ENCODE measurements at places on chromosomes 3 and 15.
A peak's percentile ranks its signal among the peaks of the same experiment; 100 is the strongest.

DNA sequence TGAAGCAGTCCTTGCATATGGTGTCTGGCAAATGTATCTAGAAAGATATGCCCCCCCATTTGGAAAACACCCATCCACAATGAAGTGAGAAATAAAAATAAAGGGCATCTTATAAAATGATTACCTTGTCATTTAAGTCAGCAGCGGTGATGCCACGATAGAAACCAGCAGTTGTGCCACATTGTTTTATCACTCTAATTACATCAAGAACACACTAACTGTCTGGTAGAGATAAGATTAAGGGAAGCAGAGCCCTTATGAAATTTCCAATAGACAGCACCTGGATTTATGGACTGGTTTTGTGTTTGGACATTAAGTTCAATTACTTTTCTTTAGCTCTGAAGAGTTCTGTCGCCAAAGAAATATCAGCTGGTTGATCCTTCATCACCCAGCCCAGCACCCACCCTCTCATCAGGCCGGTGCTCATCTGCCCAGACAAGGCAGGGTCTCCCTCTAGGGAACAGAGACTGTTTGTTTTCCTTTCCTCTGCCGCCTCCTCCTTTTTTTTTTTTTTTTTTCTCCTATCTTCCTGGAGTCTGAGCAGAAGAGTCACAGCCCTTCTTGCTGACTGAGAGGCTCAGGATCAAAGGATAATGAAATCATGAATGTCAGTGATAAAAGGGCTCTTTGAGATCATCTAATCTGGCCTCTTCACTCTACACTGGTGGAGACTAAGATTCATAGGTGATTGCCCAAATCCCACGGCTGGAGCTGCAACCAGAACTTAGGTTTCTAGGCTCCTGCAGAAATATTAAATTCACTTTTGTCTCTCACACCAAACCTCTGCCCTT is 464.1 kb downstream of the NTRK3 start:
- no peak for DNase-seq

- DNase-seq: no peak
Measured at GRCh38 chr3:32003380-32003779, 21.8 kb downstream of the ZNF860 start.

DNA sequence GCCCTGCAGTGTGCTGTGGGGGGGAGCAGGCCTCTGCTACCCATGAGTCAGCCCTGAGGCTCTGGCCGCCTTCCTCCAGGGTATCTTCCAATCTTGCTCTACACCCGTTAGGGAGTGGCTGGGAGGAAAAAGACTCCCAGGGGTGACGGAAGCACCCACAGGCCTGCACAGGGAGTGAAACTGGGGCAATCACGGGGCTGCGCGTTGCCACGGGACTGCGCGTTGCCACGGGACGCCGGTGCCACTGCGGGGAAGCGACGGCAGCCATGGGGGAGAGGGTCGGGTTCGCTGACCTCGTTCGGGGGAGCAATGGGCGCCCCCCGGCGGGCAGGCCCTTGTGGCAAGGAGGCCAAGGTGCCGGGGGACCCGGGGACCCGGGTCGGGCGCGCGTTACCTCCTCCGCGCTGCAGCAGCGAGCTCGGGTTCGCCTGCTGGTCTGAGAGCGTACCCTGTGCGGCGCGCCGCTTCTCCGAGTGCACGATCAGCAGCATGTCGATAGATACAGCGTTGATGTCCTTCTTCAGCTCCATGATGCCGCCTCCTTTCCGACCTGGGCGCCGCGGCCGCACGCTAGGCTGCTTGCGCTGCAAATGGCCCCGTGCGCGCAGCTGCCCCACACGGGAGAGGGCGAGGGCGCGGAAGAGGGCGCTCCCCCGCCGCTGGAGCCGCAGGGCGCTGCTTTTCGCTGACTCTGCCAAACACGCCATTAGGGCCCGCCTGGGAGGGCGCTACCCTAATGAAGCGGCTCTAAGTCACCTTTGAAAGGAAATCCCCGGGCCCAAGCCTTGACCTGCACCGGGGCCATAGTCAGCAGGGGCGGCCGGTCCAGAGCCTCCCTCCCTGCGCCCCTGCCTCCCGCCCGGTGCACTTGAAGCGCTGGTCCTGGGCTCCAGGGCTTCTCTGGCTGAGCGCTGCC is at the start of gene KY:
KY (minus strand) TSS at position 592 of the 916 bp plus-strand sequence; CDS start at position 530, 62 bp downstream.
- no peak for DNase-seq

DNA sequence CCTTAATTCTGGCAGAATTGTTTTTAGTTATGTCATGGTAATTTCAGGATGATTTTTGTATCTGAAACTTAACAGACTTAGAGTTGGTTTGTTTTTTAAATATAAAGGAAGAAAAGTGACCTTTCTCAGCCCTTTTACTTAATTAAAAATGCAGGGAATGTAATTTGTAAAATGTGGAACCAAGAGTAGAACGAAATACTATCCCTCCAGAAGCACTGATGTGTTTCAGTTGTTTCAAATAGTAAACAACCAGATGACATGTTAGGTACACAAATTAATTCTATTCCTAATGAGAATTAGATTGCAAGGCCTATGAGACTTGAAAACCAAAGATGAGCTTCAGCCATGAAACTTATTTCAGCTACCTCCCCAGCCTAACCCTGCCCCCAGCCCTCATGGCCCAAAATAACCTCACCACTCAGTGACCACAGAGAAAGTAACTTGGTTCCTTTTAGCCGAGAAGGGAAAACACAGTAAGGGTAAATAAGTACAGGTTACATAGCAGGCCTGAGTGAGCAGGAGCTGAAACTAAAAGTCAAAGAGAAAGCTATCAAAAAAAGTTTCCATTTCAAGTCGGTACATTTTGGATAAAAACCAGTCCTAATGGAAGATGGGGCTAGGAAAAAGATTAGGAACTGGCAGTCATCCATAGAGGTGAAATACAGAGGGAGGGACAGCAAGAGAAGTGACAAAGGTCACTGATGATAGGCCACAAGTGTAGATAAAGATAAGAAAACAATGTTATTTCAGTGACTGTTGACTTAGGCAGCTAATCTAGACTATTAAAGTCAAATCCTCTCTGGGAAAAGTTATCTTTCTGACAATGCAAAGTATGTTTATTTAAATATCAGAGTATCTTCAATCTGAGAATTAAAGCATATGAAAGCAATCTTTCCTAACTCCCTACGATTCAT is 23.2 kb downstream of the SENP8 start:
- no peak for DNase-seq

GRCh38 chr3:190414297-190414696 is 26.3 kb downstream of the CLDN16 start:
- DNase-seq: no peak

GRCh38 chr3:145490088-145491048 is 670.6 kb downstream of the PLOD2 start:
- DNase-seq: no peak

GRCh38 chr3:102161384-102162006 is 273.3 kb upstream of the ZPLD1 start:
- DNase-seq: no peak

- no peak for DNase-seq
Measured at GRCh38 chr3:106337116-106337515, 468.3 kb upstream of the CBLB start.

- DNase-seq: no peak
Measured at GRCh38 chr3:65888196-65888595, 150.5 kb downstream of the MAGI1 start.

DNA sequence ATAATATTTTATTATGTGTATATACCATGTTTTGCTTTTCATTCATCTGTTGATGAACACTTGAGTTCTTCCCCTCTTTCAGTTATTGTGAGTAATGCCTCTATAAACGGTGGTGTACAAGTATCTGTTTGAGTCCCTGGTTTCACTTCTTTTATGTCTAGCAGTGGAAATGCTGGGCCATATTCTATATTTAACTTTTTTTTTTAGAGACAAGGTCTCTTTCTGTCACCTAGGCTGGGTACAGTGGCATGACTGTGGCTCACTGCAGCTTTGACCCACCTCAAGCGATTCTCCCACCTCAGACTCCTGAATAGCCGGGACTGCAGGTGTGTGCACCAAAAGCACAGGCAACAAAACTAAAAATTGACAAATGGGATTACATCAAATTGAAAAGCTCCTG is 19.9 kb downstream of the GOLM2 start:
- DNase-seq: no peak

- DNase-seq: no peak
Measured at GRCh38 chr3:150299201-150299600, 108.9 kb upstream of the TSC22D2 start.

DNA sequence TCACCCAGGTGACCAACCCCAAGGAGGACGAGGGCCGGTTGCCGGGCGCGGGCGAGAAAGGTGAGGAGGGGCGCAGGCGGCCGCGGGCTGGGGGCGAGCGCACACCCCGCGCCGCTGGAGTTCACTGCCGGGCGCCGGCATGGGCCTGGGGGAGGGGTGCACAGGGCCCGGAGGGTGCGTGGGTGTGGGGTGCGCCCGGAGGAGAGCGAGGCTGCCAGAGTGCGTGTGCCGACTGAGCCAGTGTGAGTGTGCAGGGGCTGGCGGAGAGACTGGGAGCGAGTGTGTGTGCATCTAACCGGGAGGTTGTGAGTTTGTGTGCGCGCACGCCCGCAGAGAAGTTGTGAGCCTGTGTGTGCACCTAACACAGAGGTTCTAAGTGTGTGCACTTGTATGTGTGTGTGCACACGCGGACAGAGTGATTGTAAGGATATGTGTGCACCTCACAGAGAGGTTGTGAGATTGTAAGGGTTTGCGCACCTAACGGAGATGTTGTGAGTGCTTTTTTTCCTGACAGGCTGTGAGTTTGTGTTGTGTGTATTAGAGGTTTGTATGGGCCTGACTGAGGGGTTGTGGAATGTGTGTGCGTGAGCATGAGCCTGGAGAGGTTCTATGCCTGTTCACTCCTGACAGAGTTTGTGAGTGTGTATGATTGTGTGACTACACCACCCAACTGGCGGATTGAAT is 681 bp downstream of the CTDSPL start:
- peak; percentile 51 for DNase-seq

GRCh38 chr3:61632568-61633175 is 71.3 kb downstream of the PTPRG start:
- DNase-seq: no peak

DNA sequence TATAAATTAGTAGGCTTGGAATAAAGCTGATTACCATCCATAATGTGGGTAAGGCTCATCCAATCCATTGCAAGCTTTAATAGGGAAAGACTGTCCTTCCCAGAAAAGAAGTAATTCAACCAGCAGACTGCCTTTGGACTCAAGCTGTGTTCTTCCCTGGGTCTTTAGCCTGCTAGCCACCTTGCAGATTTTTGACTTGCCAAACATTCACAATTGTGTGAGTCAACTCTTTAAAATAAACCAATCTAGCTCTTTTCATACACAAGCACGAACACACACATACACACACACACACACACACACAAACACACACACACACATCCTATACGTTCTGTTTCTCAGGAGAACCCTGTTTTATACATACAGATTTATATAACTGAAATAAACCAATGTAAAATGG is 248.1 kb downstream of the NAALADL2 start:
- DNase-seq: no peak

DNA sequence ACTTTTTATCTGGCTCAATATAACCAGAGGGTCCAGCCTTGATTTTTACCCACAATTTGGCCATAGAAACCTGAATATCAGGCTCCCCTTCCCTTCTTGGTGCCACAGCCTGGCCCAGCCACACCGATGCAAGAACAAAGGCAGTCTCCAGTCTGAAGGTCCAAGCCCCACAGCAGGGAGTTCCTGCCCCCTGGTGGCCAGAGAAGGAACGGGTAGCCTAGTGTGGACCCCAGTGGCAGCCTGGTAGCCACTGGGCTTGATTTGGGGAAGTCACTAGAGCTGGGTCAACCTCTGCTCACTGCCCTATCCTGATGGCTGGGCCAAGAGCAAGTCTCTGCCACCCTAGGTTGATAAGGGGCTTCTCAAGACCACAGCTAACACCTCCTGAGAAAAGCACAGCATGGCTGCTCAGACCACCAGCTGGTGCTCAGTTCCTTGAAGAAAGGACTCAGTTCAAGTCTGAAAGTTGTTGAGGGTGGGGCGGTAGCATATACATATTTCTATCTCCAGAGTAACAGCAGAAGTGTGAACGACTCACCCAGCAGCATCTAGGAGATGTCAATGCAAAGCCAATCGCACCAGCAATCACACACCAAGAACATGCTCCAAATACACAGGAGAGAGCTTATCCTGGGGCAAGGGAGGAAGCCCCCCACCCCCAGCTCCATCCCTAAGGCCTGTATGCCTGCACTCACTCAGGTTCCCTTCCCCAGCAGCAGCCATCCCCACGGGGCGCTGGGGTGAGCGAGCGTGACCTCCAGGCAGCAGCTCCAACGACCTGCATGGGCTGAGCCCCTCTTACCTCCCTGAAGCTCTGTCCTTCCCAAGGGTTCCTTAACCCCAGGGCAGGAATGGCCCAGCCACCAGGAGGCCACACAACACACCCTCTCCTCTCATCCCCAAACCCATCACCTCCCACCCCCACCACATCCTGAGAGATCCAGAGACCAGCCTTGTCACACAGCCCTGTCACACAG is 7.6 kb downstream of the PFKFB4 start:
- DNase-seq: peak; percentile 81

DNA sequence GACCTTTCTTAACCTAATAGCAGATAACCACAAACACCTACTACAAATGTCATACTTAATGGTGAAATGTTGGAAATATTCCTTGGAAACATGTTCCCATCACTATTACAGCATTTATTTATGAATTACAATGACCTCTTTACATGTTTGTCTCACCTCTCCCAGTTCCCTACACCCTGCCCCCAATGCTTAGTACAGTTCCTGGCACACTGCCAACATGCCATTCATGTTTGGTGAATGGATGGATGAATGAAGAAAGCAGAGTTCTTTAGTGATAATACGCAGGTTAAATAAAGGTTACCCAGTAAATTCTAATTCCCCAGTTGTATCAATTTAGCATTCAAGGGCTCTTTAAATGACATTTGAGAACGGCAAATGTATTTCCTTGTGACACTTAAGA is 259.9 kb upstream of the ATP11B start:
- DNase-seq: no peak

DNA sequence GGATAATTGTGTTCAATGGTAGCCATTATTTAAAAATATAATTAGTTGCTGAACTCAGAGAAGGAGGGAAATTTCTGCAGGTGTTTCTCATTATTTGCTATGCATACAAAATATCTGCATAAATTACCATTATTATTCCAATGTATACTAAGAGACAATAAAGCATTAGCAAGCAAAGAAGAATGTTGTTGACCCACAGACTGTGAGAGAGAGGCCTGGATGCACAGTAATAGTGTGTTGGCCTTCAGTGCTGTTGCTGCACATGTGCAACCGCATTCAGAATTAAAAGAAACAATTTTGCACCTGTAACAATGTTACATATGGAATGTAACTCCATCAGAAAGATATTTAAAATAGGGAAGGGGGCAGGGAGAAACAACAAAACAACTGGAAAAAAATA is 155.6 kb upstream of the KCNH8 start:
- no peak for DNase-seq

- no peak for DNase-seq
Measured at GRCh38 chr3:115552007-115552406, 71.3 kb upstream of the GAP43 start.

DNA sequence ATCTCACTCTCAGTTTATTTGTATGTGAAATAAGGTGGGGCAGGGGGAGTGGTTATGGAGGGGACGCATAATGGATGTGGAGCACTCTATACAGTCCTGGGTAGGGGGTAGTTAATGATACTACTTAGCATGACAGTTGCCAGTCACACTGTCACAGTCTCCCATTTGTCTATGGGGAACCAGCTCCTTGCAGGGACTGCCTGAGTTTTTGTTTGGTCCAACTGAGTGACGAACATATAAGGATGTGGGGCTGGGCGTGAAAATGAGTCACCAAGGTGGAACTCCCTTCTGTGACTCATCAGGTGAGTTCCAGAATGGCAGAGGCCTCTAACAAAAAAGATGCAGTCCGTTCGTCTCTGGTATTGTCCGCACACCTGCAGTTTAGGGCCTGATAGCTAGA is 235.3 kb upstream of the ST8SIA2 start:
- DNase-seq: peak; percentile 9
